GM23248 (cell line): ENCODE measurements at places on chromosomes 1 and 21. TPM values are rescaled to one million over a fixed set of nuclear protein-coding genes. Genes with fewer than 3 reads are reported as not detected.

The F11R gene
- 0.52 and 0.53 TPM in 2 replicates for polyA plus RNA-seq

The TMEM52 gene
- polyA plus RNA-seq = 0.28 and 0.40 TPM in 2 replicates

The KRTAP7-1 gene
- polyA plus RNA-seq = not detected in 2 replicates

GRCh38 chr1:223737342-223737741 is 25.0 kb downstream of the CAPN2 start:
- H3K36me3 ChIP-seq = peaks cover 20% of the 10 kb centered on the region; the same call in 1 of the 2 replicates
- H3K4me3 ChIP-seq = no peak overlapping the region
- DNase-seq = no peak
- H3K27me3 ChIP-seq = no peaks in the 10 kb centered on the region
- no peak overlapping the region for H3K27ac ChIP-seq

DNA sequence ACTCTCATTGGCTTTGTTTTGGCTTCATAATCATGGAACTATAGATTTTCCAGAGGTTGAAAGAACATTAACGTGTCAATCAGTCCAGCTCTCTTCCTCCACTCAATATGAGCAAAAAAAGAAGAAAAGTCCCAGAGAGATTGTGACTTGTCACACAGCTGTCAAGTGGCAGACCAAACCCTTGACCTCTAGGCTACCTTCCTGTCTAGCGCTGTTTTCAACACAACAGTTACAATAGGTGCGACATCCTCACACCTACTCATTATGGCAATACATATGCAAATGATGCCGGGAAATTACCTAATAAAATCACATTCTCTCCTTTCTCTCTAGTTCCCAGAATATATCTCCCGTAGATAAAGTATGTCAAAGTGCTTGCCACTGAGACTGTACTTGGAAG is 1.1 kb downstream of the WARS2 start:
- no peaks in the 10 kb centered on the region for H3K27me3 ChIP-seq
- H3K4me1 ChIP-seq = peaks cover 31% of the 10 kb centered on the region
- no peaks in the 10 kb centered on the region for H3K36me3 ChIP-seq
- peak overlapping the region; percentile 90 for H3K4me3 ChIP-seq
- H3K27ac ChIP-seq = peak overlapping the region; percentile 99
- no peak for DNase-seq

- no peak overlapping the region for H3K4me3 ChIP-seq
- H3K36me3 ChIP-seq = no peaks in the 10 kb centered on the region
- no peaks in the 10 kb centered on the region for H3K27me3 ChIP-seq
- DNase-seq = no peak
- H3K27ac ChIP-seq = no peak overlapping the region
These were observed 51.8 kb downstream of the SLC44A5 start for GRCh38 chr1:75559136-75559535.
